Ecto neural progenitor cell (in vitro differentiated cells): ENCODE measurements at places on chromosomes 7 and 10.

DNA sequence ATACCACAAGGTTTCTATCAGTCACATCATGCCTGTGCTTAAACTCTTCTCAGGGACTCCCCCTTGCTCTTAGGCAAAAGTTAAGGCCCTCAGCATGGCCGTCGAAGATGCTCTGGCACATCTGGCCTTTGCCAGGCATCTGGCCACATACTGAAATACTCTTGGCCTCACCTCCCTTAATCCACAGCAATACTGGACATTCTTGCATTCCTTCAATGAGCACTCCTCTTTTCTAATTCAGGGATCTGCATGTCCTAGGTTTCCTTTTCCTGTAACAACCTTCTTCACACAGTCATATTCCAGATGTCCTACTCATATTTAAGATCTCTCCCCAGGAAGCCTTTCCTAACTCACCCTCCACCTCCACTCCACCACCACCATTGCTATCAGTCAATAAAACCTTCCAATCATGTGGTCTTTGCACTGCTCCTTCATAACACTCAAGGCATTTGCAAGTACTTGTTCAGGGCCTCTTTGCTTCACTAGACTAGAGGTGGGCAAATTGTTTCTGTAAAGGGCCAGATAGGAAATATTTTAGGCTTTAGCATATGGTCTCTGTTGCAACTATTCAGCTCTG, 216.6 kb downstream of the KCNMA1 start:
- no peak for DNase-seq

- no peak for DNase-seq
These were observed 51.5 kb upstream of the MYL10 start for GRCh38 chr7:101680406-101681145.

DNA sequence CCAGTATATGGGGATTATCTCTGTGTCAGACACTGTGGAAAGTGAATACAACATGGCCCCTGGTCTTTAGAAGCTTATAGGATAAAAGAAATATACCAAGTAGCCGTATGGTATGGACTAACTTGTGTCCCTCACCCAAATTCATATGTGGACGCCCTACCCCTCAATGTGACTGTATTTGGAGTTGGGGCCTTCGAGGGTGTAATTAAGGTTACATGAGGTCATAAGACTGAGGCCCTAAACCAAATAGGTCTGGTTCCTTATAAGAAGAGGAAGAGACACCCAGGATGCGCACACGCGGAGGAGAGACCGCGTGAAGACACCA, 36.3 kb downstream of the ASB13 start:
- no peak for DNase-seq

GRCh38 chr7:75796420-75796819, 17.2 kb downstream of the CCL24 start:
- no peak for DNase-seq

DNA sequence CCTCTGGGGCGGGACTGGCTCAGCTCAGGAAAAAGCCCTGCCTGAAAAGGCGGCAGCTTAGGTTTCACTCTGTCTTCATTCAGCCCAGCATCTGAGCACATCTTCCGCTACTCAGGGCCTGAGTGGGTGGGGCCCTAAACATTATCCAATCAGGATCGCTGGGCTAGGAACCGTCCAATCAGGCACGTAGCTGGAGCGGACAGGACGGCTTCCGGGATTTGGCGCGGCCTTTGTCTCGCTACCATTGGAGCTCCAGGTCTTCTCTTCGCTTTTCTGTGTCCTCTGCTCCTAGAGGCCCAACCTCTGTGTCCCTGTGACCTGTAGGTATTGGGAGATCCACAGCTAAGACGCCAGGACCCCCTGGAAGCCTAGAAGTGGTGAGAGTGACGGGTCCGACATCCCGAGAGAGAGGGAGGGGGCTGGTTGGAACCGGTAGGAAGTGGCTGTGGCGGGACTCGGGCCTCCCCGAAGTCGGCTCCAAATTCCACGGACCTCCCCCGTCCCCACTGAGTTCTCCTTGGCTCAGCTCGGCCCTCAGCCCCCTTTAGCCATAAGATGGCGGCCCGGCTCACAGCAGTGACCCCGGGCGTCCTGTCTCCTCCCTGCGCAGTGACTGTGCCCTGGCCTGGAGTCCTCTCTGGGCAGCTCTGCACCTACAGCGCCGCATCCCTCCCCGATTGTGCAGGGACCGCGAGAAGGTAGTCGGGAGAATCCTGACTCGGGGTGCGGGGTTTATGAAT, 99.1 kb downstream of the ZNF680 start:
- DNase-seq = no peak

- DNase-seq = no peak
These were observed 23.7 kb downstream of the ZNF503 start for GRCh38 chr10:75377869-75378268.

DNA sequence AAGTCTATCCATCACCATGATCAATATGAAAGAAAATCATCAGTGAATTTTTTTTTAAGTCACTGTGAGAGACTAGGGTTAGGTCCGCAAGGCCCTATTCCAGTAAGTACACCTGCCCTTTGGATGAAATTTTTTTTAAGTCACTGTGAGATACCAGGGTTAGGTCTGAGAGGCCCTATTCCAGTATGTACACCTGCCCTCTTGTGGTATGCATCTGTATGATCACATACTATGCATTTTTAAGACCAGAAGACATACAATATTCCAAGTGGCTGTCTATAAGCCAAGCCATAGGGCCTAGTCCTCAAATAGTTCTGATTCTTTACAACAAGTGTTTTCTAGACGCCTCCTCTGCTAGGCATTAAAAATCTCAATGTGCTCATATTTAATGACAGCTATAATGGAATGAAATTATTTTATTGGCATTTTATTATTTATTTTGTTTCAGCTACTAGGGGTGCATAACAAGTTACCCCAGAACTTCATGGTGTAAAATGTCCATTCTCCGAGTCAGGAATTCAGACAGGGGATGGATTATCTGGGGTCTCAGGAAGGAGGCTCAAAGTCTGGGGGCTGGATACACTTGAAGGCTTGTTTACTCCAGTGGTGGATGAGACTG, 53.1 kb downstream of the TEX36 start:
- DNase-seq = no peak

GRCh38 chr10:72611783-72612182, 14.1 kb downstream of the MICU1 start:
- DNase-seq = no peak

GRCh38 chr7:6691609-6692106, 15.1 kb downstream of the ZNF12 start:
- DNase-seq = no peak

GRCh38 chr7:74606101-74606908, 51.2 kb upstream of the GTF2I start:
- peak; percentile 51 for DNase-seq

GRCh38 chr7:91784469-91784868, 96.0 kb downstream of the MTERF1 start:
- DNase-seq = no peak

DNA sequence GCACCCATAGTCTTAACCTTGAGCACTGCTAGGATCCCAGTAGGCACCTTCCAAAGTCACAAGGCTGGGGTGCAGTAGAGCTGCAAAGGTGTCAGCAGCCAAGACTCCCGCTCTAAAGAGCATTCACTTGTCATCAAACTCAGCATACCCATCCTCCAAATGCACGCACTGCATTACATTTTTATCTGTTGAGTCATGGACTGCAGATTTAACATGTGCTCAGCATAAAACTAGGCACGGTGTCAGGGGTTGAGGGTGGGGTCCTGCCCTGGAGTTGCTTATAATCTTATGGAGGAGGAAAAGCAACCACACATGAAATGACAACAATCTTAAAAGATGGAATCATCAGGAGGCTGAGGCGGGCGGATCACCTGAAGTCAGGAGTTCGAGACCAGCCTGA, 102.6 kb downstream of the PARP12 start:
- no peak for DNase-seq

GRCh38 chr10:72784551-72785351, 92.8 kb downstream of the MCU start:
- peak; percentile 62 for DNase-seq

DNA sequence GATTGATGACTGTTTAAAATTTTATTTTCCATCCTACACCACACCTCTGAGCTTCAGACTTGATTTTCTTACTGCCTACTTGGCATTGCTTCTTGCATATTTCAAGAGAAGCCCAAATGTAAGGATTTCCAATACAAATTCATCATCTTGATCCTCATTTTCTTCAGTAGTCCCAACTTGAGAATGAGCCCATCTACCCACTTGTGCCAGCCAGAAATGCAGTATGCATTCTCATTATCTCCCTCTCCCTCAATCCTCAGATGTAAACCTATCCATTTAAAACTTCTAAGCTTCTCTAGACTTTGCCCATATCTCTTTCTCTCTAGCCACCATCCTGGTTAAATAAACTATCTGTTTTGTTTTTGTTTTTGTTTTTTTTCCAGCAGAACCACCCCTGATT, 22.4 kb upstream of the EGFR start:
- no peak for DNase-seq

GRCh38 chr10:58516119-58516518, 3.4 kb downstream of the BICC1 start:
- no peak for DNase-seq

- DNase-seq = no peak
These were observed 90.9 kb downstream of the CHST15 start for GRCh38 chr10:124002391-124003069.

- no peak for DNase-seq
These were observed 339.8 kb downstream of the ABCA13 start for GRCh38 chr7:48511080-48511479.

DNA sequence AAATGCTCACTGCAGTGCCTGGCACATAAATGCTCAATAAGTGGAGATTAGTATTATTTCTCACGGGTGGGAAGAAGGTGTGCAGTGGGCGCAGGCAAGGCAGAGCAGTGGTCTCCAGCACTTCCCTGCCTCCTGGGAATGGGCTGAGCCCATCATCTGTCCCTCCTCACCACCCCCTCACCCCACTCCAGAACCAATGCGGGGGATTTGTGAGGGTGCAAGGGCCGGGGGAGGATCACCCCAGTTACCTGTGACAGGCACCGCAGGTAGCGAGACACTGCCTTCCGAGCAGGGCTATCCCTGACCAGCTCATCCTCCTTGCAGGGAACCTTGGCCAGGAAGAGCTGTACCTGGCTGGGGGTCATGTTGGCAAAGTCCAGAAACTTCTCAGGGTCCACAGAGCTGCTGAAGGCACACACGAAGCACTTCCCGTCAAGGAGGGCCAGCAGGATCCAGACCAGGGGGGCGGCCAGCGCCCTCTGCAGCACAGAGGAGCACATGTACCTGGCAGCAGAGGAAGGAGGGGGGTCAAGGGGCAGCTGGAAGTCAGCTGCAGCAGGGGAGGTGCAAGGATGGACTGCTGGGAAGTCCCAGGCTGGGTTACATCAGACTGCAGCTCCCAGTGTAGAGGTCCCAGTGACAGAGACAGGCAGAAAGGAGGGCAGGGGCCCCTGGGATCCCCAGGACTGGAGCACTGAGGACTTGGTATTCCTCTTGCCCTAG, 2.8 kb downstream of the CALHM3 start:
- peak; percentile 70 for DNase-seq

DNA sequence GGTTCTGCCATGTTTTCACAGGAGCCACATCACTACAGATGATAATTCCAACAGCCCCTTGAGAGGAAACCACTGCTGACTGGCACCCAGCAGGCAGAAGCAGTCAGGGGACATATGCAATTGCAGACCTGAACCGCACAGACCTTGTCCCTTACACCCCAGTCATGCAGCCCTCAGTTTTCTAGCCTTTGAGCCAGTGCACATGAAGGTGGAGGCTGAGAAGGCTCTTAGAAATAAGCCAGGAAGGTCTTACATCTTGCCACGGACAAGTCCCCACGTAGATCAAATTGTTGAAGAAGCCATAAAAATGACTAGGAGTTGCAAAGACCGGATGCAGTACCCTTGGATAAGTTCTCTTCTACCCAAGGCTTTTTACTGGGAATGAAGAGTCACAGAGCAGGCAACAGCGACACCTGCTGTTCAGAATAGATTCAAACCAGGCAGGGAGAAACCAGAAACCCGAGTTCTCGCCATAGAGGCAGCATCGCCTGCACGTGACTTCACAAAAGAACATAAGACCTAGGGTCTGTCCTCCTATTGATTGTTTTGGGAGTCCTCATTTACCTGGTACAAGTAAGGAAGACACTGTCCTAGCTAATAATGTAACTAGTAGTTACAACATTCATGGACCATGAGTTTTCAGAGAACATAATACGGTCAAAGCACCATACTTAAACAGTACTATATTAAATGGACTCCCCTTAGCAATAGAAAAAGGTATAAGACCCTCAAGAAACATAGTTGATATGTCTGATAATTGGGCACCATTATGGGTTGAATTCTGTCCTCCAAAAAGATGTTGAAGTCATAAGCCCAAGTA, 11.1 kb downstream of the STEAP1B start:
- DNase-seq = peak; percentile 83

- DNase-seq = no peak
These were observed 45.5 kb upstream of the ADARB2 start for GRCh38 chr10:1782841-1783240.

DNA sequence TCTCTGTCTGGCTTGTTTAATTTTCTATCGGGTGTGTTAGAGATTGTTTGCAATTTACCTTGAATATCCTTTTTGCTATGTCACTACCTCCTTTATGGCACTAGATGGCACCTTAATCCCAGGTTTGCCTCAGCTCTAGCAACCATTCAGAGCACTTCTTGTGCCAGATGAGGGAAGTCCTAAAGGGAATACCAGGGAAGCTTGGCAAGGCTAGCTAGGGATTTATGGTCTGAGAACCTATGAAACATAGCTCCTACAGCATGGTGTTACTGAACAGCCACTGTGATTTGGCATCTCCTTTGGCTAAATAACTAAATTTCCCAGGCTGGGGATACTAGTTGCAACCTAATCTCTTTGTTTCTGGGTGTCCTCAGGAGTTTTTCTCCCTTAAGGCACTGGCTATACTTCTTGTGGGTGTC, 69.0 kb upstream of the VOPP1 start:
- DNase-seq = no peak

GRCh38 chr10:87534173-87534858, 29.6 kb downstream of the MINPP1 start:
- DNase-seq = no peak

DNA sequence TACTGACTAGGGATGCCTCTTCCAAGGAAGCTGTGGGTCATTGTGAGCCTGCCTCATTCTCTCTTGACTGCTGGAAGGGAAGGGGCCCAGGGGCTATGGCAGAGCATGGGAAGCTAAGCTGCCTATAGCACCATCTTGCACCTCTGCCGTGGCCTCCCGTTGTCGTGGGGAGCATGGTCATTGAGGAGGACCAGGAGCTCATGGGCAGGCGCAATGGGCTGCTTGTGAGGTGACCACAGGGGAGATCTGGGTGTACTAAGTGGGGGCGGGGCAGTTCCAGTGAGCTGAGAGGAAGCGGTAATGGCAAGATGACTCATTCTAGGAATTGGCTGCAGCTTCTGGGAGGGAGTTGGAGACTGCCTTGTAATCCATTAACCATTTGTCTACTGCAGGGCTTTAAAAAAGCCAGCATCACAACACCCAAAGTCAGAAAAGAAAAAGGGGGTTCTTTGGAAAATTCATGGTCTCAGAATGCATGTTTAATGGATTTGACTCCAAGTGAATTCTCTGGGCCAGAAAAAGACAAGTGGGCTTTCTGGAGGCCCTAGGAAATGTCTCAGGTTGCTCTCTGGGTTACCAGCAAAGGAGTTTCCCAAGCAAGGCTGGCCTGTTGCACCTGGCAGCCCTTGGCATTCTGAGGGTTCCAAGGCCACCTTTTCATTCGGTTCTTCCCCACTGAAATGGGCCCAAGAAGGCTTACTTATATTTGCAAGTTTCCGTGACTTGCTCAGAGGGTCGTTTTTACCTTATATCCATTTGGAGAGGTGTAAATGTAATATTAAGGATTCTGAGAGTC, 3.6 kb downstream of the DUSP5 start:
- DNase-seq = peak; percentile 57

GRCh38 chr10:97648562-97649404, 8.3 kb downstream of the PI4K2A start:
- DNase-seq = no peak

GRCh38 chr7:107715531-107715930, 28.4 kb upstream of the CBLL1 start:
- DNase-seq = no peak
